ENCODE measurements at places on chromosomes 3 and 15. TPM values are rescaled to one million over a fixed set of nuclear protein-coding genes. Genes with fewer than 3 reads are reported as not detected.

- no peak for DNase-seq
These were observed 240.5 kb upstream of the HES1 start for GRCh38 chr3:193895409-193895808.

GRCh38 chr15:60130398-60130797 lies 126.3 kb downstream of the FOXB1 start:
- DNase-seq, result no peak

DNA sequence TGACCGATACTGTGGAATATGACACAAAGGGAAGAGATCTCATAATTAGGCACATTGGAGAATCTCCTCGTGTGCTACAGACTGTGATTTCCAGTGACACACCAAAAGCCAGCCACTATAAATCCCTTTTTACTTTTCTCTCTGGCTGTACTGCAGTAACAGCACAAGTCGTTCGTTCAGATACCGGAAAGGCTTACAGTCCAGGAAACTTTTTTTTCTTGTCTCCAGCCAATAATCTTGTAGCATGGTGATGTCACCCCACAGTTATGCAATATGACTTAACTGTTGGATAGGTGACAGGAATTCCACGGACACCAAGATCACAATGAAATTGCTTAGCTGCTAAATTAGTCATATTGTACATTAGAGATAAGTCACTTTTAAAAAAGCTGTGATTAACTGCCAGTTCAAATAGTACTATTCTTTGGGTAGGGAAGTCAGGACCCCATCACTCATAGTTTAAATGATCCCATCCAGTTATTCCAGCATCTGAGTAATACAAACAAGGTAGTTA lies 36.3 kb upstream of the TSC22D2 start:
- DNase-seq, result peak; percentile 100

DNA sequence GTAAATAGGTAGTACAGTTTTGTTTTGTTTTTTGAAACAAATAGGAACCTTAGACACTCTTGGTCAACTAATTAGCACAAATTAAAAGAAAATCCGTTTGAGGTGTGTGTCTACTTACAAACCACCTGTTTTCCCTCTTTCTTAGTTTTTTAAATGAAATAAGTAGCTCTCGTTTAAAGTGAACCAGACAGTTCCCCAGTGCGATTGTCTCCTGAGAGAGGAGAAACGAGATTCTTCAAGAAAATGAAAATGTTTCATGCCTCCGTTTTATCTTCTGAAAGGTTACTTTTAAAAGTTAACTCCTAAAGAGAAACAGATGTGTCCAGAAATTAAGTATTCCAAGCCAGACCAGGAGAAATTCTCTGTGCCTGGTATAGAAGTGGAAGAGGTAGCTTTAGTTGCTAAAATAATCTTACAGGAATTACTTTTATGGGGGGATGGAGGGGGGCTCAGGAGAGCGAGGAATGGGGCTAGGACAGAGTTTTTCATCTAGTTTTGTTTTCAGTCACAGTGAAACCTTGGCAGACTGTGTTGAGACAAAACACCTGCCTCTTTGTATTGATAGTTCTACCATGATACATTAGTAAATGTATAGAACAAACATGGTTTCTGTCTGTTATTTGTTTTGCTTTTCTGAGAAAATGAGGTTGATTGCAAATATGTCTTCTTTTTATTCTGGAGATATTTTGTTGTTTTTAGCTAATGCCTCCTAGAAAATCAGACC lies 155.1 kb upstream of the CNTN4 start:
- no peak for DNase-seq

DNA sequence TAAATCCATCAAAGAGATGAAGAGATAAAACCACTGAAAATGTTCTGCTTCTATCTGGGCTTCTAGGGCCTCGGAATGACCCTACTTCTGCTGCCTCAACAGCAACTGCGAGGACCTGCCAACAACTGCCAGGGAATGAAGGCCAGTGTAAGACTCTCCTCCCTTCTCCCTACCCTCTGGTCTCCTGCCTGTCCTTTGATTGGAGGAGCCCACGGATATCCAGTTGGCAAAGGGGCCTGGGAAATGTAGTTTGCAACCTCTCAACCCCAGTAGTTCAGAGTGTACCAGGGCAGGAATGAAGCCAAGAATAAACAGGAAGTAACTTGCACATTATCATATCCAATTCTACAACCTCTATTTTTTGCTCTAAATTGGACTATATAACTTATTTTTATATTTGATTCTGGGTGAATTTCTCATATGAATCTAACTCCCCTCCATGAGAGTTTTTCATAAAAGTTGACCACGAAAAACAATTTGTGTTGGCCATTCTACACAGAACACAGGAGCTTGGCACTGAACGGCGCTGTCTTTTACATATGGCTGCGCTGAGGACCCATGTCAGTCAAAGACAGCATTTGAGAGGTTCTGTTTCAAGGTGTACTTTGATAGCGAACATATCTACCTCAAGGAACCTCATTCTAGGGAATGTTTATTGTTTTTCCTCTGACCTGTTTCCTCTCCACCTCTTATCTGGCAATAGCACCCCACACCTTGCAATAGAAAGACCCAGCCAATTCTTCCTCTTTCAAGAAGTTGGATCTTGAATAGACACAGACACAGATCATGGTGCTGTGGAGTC lies 91.1 kb upstream of the RNF7 start:
- peak; percentile 71 for DNase-seq

- no peak for DNase-seq
These were observed 262.8 kb downstream of the LRTM1 start for GRCh38 chr3:54665016-54665600.

- no peak for DNase-seq
These were observed 47.9 kb downstream of the ST3GAL6 start for GRCh38 chr3:98811048-98811447.

DNA sequence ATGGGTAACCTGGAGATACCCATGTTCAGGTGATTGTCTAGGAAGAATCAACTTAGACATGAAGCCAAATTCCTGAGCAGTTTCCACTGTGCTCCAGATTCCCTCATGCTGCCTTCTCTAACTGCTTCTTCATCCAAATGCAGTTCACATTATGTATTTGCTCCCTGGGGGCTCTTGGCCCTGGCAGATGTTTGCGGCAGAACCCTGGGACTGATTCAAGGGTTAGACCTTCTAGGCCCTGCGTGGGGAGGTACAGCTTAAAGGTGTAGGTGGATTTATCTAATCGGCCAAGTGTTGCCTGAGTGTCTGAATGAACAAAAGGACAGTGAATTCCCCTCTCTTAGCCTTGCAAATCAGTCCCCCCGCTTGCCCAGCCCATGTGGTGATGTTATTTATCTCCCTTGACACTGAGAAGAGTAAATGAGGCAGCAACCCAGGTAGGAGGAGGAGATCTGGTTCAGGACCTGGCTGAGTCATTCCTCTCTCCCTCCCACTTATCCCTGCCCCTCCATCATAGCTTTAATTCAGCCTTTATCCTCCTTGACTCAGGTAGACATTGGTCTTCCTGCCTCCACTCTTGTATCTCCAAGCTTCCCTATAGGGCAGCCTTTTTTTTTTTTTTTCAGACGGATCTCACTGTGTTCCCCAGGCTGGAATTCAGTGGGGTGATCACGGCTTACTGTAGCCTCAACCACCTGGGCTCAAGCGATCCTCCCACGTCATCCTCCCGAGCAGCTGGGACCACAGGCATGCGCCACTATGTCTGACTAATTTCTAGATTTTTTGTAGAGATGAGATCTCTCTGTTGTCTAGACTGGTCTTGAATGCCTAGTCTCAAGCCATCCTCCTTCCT lies 54.8 kb downstream of the MAGEF1 start:
- DNase-seq, result no peak

GRCh38 chr15:98144388-98144787 lies 183.9 kb downstream of the ARRDC4 start:
- DNase-seq, result no peak

- no peak for DNase-seq
These were observed 409.6 kb upstream of the TBL1XR1 start for GRCh38 chr3:177606891-177607290.

DNA sequence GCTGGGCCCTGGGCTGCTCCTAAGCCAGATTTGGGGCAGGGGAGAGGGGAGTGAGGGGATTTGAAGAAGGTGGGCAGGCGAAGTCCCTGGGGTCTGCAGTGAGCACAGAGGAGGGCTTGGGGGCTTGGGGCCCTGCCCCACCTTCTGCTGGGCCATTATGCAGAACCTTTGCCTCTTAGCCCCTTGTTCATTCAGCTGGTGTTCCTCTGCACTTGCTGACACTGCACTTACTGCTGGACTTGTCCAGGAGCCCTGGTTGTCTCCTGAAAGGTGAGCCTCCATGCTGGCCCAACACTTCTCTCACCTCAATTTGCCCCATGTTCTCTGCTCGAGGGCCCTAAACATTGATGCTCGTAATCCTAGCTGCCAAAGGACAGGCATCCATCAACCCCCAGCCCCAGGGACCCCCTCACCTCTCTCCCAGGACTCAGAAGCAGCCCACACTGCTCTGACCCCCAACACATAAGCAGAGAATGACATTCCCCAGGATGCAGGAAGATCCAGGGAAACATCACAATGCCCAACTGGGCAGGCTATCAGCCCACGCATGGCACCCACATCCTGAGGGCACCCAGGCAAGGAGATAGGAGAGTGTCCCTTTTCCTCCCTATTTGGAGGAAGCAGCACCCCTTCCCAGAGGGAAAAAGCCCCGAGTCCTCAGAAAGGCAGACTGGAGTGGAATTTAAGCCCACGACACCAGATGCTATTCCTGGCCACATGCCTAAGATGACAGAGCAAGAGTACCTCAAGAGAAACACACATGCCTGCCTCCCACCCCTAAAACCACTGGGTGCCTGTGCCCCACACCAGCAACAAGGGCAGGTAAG lies 76.8 kb downstream of the ADCY5 start:
- DNase-seq, result no peak

GRCh38 chr3:124347418-124347817 lies 355.5 kb upstream of the ROPN1 start:
- no peak for DNase-seq

GRCh38 chr3:140510303-140510861 lies 167.5 kb upstream of the TRIM42 start:
- no peak for DNase-seq

- DNase-seq, result no peak
These were observed 575 bp upstream of the PCYT1A start for GRCh38 chr3:196288141-196288460.

Gene MOBP
- total RNA-seq, result not detected

Gene FBXO40
- total RNA-seq, result under 0.01 TPM

Gene NPAP1
- total RNA-seq, result not detected

Gene FLNB
- total RNA-seq, result 305 TPM

Gene WDR93
- total RNA-seq, result not detected

Gene CDCP1
- under 0.01 TPM for total RNA-seq
